GM04504 (cell line): ENCODE measurements at places on chromosomes 7 and 10.

GRCh38 chr10:109982812-109983211 is 25.0 kb upstream of the ADD3 start:
- DNase-seq = no peak

- no peak for DNase-seq
These were observed 746.8 kb downstream of the GRID1 start for GRCh38 chr10:85619832-85620231.

DNA sequence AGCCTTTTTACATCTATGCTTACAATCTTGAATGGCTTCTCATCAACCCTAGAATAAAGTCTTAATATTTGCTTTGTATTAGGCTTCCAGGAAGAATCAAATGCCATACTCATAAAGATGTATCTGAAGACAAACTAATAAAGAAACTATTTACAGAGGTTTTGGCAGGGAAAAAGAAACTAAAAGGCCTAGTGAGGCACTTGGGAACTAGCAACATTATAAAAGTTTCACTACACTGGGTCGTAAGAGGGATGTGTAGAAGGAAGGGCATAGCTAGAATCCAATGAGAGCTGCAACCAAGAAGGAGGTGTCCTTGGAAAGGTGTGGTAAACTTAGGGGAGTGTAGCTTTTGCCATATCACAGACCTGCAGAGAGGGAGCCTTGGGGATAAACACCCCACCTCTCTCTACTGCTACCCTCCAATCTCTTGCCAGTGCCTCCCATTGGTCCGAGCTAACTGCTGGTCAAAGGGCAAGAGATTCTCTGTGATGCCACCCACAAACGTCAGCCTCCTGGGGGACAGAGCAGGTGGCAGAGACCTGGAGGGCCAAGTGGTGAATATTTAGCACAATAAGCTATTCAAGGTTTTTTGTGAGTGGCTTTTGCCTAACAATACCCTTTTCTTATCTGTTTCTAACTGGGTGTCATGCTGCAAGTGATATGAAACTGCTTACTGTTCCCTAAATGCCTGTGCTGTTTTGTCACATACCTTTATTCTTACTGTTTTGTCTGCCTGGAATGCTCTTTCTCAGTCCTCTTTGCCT is 60.7 kb downstream of the CPED1 start:
- no peak for DNase-seq

GRCh38 chr7:29921404-29922010 is 68.1 kb downstream of the SCRN1 start:
- DNase-seq = no peak

- DNase-seq = no peak
These were observed 915.2 kb upstream of the MBL2 start for GRCh38 chr10:53687800-53688199.

DNA sequence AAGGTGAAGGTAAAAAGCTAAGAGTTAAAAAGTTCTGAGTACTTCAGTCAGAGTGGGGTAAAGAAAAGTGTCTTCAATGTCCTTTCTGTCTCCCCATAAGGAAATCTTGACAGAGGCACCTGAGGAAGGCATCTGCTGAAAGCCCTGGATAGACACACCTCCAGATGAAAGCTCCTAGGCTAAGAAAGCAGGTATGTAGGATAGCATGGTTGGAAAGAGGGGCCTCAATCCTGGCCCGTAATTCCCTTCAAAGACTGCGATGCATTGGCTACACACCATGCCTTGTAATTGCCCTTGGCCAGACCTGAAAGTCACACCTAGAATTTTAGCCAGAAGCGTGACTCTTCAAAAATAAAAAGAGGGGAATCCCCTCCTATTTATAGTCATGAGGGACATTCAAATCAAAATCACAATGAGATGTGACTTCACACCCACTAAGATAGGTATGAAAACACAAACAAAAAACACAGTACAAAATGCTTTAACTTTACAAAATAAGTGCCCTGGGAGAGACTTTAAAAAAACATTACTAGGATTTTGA is 809.7 kb downstream of the IPMK start:
- DNase-seq = no peak

DNA sequence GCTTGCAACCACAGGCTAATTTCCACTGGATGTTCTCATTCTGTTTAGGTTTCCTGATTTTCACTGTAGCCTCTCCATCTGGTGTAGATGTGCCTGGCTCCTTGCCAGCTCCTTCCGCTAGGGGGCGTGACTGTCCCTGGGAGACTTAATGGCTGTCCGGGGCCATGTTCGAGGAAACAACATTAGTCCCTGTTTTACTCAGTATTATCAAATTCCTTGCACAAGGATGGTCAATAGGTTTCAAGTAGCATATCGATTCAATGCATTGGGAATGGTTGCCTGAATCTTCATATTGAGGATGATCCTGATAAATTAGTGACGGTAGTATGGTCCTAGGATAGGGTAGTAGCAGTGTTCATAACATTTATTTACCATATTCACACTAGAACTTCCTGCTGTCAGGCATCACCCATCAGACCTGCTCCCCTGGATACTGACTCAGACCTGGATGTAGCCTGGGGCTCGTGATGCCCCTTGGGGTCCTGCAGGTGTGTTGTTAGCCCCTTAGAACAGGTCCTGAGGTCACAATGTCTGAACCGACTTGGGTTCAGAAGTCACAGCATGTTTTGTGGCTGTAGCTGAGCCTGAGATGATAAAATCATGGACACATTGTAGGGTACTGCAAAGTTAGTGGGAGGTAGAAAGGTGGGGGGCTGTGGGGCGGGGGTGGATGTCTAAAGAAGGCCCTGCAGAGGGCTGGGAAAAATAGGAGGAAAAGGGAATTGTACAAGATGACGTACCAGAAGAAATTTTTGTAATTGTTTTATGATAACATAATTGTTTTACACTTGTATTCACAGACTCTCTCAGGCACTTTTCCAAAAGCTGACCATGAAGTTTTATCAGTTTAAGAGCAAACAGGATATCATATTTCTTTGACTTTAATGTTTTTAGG is 8.9 kb upstream of the EXOC6 start:
- DNase-seq = no peak

DNA sequence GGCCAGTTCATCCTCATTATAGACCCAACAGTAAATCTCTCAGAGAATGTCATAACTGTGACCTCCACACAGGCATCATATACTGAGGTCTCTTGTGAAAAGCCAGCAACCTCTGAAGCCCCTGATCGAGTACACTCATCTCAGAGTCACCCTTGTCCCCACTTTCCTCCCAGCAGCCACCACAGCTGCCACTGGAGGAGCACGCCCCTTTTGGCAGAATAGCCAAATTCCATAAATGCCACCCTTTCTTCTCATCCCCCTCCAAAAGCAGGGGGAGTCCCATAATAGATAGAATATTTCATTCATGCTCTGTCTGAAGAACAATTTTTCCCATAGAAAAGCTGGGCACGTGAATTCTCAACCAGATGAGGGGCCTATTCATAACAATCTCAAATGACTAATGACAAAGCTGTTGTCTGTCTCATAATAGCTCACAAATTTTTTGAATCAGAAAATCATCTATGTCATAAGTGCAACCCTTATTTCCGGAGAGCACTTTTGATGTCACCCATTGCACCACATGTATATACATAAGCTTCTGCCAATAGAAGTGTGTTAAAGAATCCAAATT is 47.4 kb downstream of the SGMS1 start:
- DNase-seq = no peak

GRCh38 chr7:2807845-2808772 is 36.0 kb downstream of the GNA12 start:
- no peak for DNase-seq

DNA sequence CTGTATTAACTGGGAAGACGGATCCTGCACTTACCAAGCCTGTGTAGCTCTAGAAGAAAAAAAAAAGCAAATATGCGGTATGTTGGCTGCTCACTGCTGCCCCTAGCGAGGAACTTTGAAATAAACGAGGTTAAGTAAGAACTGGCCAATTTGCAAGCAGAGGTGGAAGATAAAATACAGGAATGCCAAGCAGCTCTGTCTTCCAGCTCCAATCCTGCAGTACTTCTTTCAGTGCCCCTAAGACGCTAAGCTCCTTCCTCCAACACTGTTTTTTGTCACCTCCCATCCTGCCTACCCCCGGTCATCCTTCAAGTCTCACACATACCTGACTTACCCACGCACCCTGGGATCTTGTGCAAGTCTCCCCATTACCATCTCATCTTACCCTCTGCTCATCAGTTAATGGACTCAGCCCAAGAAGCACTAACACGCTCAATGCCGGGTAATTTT is 809 bp downstream of the C10orf143 start:
- peak; percentile 64 for DNase-seq

GRCh38 chr10:128324058-128324827 is 198.0 kb upstream of the MKI67 start:
- DNase-seq = no peak

DNA sequence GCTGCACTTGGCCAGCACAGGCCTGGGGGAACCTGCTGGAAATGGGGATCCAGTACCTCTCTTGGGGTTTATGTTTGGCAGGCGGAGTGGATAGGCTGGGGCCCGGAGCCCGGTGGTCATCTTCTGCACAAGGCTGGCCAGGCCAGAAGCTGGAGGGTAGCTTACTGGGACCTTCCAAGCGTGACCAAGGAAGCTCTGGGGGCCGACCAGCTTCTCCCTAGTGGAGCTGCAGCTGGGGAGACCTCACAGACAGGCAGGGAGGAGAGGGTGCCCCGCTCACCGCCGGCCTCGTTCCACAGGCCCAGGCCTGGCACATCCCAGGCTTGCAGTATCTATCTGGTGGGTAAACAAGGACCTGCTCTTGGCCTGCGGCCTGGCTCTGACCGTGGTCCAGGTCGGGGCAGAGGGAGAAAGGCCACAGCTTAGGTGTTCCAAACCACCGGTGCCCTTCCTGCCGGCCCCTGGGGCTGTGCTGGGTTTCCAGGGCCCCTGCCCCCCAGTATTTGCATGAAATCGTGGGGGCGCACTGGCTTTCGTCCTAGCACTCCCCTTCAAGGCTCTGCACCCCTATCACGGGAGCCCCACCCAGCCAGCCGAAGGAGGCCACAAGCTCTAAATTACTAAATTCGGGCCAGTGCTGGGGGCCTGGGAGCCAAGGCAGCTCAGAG is 1.5 kb upstream of the ELFN1 start:
- no peak for DNase-seq

GRCh38 chr10:73495226-73495883 is 469 bp downstream of the PPP3CB start:
- peak; percentile 80 for DNase-seq

GRCh38 chr10:7117806-7118674 is 292.8 kb downstream of the SFMBT2 start:
- DNase-seq = no peak

- DNase-seq = no peak
These were observed 11.2 kb upstream of the ZNF485 start for GRCh38 chr10:43594944-43595589.

- no peak for DNase-seq
These were observed 77.5 kb upstream of the KCNMA1 start for GRCh38 chr10:77715088-77715487.

- no peak for DNase-seq
These were observed 166.3 kb downstream of the ZNF438 start for GRCh38 chr10:30865141-30865926.

- no peak for DNase-seq
These were observed 130.7 kb downstream of the TRRAP start for GRCh38 chr7:99008921-99009530.

GRCh38 chr10:80075781-80076180 is 2.7 kb upstream of the TMEM254 start:
- no peak for DNase-seq

DNA sequence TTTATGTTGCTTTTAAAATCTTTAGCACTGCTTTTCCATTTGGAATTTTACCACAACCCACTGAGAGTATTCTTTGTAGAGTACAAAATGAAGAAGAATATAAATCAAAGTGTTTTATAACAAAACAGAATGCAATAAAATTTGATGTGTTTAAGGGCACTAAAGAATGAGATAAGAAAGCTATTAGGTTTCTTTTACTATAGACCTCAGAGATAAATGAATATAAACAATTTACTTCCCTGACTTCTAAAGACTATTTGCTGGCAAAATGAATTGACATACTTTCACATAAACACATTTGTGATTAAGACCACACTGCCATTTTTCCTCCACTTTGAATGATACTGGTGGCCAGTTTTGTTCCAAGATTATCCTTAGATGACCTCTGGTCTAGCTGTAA is 124.5 kb downstream of the ITGA8 start:
- DNase-seq = no peak

- peak; percentile 86 for DNase-seq
These were observed 33.7 kb upstream of the DGKI start for GRCh38 chr7:137880432-137880831.

- no peak for DNase-seq
These were observed at the start of gene PAXIP1 for GRCh38 chr7:155003092-155003375. Gene PAXIP1, minus strand, starts transcription at chr7:155003124. Its CDS starts 195 bp downstream, at chr7:155002929.

DNA sequence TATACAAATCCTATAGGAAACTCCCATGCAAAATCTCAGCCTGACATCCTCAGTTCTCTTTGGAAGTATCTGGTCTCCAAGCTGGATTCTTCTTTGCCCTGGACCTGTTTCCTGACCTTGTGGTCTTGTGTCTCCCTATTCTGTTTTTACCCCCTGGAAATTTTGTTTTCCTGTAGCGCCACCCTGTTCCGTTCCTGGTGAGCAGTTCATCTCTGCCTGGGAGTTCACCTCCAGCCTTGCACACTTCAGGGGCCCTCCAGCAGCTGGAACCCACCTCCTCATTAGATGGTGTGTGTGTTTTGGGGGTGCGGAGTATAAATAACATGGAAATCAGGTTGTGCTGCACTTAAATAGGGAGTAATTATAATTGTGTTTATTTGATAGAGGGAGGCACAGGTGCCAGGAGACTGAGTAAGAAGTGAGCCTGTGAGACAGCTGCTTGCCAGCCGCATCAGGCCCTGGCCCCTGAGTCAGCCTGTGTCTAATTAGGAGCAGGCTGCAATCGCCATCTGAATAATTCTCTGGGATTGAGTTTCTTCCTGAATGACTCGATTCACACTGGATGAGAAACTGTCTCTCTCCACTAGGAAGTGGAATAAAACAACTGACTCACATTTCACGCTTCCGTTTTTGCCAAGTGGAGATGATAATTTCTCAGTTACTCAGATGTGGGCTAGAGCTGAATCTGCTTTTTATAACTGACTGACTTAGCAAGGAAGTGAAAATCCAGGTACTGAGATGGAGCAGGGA is 69.4 kb upstream of the HECTD2 start:
- DNase-seq = peak; percentile 91
